GM23248 (cell line): ENCODE measurements at places on chromosomes 7 and 10. TPM values are rescaled to one million over a fixed set of nuclear protein-coding genes. Genes with fewer than 3 reads are reported as not detected.

Gene YAE1
- 21.8 and 22.4 TPM in 2 replicates for total RNA-seq

Gene CALCR
- total RNA-seq, result not detected in 2 replicates

GRCh38 chr7:44309271-44310091 is 15.9 kb downstream of the CAMK2B start:
- H3K36me3 ChIP-seq, result no peaks in the 10 kb centered on the region
- no peak overlapping the region for H3K27ac ChIP-seq
- peak overlapping the region; percentile 69 for H3K4me3 ChIP-seq

DNA sequence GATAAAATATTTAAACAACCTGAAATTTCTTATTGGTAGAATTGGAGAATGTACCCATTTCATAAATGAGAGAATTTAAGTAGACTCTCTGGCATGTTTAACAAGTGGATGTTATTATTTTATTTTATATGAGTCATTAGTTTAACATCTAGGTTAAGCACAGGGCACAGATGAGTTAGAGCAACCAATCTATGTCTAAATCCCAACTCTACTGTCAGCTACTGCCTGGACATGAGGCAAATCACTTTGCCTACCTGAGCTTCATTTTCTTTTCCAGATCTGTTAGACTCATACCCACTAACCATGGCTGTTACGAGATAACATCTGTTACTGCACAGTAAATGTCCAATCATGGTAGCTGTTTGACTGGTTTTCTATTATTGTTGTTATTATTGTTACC is 251.1 kb downstream of the INHBA start:
- H3K36me3 ChIP-seq, result no peaks in the 10 kb centered on the region
- H3K27me3 ChIP-seq, result no peaks in the 10 kb centered on the region
- DNase-seq, result peak; percentile 36
- H3K4me3 ChIP-seq, result no peak overlapping the region

Gene VIM
- 10,031 and 10,466 TPM in 2 replicates for total RNA-seq

Gene NHLRC2
- total RNA-seq, result 10.2 and 20.7 TPM in 2 replicates

- H3K36me3 ChIP-seq, result no peaks in the 10 kb centered on the region
- H3K4me3 ChIP-seq, result no peak overlapping the region
- H3K27ac ChIP-seq, result no peak overlapping the region
- no peaks in the 10 kb centered on the region for H3K4me1 ChIP-seq
- no peak for DNase-seq
These were observed 355.1 kb downstream of the AUTS2 start for GRCh38 chr7:69953136-69954067.
